GM19239 (cell line): ENCODE measurements at places on chromosomes 6 and 20.

DNA sequence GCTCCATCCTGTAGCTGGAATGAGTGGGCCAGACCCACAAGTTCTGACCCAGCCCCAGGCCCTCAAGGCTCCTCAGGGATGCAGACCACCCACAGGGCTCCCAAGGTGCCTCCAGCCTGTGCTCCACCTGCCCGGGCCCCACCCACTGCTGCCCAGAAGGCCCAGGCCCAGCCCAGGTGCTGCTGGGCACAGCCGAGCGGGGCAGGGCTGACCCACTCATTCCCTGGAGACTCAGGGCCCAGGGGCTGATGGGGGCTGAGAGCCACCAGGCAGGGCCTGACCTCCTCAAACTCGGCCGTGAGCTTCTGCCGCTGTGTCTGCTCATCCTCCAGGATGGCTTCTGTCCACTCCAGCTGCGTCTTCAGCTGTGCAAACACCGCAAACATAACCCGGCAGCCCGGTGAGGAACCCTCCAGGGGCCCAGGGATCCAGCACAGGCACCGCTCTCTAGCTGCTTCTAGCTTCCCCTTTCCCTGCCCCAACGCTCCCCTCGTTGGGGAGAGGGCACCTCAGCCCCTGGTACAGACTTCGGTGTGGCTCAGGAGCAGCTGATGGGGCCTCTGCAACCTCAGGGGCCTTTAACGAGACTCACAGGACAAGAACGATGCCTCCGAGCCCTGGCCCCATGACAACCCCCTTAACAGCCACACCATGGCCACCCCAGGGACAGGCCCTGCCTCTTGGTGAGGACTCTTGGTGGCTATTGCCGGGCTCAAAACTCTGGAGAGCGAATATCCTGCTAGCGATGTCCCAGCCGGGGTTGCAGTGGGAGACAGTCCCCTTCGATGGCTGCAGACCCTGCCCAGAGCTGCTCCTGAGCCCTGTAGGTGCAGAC, 46.0 kb downstream of the DSTN start:
- DNase-seq: no peak

DNA sequence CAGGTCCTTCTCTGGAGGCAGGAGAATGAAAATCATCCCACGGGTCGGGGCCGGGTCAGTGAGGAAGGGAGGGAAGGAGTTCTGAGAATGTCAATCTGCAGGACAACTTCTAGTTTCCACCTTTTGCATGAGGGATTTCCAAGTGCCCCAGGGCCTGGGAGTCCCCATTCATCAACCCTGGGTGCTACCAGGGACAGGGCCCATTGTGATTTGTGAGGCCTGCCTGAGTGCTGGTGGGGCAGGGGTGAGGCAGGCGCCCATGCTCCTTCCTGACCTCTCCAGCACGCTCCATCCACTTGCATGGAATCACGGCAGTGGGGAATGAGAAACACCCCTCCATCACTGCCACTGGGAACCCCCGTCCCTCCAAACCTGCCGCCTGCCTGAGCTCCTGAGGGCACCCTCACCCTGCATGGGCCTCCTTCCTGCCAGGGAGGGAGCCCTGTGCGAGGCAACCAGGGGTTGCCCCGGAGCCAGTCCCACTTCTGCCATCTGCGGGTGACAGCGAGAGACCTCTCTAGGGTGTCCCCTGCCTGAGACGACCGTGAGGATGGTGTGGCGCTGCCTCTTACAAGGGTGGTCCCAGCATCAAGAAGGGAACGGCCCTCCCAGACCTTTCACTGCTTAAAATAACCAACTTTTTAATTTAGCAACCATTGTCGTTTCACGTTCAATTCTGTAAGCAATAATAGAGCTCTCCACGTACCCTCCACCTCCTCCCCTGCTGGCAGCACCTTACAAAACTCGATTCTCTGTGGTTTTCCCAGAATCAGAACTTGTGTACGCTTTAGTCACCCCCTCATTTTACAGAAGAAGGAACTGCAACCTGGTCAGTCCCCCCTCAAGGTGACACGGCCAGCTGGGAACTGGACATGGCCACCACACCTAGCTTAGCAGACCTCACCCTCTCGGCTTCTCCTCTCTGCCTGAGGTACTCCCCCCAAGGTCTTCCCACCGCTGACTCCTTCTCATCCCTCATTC, 28.6 kb downstream of the PMEPA1 start:
- DNase-seq: no peak

DNA sequence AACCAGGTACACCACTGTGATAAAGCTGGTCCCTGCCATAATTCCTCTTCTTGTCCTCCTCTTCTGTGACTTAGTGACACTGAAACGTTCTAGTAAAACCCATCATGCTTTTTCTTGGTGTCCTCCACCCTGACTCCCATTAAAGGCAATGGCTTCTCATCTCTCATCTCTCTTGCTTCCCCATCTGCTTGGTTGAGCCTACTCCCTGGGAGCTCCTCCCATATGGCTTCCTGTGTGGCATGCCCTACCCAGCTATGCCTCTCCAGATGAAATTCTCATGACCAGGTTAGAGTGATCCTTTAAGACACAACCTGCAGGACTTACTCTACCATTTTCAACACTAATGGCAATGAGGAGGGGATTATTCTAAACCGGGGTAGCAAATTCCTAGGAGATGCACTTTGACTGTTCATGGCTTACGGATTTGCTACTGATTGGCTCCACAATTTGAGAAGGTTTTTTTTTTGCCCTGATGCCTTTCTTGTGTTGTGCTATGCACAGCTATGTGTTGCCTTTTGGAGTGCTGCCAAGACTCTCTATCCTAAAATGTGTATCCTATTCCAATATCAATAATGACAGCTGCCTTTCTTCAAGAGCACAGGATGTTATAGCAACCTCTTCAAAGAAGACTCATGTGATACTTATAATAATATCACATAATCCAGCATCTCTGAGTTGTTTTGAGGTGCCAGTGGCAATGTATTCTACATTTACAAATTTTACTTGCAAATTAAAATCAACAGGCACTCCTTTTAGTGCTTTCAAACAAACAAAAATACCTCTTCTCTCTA, 6.1 kb downstream of the SIRPG start:
- DNase-seq: no peak

DNA sequence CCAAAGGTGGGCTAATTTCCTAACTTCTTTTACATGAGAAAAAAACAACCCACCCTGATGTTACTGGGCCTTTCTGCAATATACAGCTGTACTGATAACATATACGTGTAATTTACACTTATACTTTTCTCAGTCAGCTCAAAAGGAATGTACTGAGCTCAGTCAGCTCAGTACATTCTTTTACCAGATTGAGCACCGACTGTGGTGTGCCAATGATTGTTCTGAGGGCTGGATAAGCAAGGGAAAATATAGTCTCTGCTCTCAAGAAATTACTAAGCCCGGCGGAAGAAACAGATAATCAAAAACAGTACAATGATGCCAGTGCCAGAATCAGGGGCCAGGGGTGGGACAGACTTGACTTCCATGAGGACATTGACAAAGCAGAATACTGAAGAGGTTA, 10.0 kb upstream of the BLOC1S5 start:
- DNase-seq: no peak

- DNase-seq: no peak
Measured at GRCh38 chr20:40477805-40478204, 211.2 kb downstream of the MAFB start.

GRCh38 chr6:97275804-97276203, 7.2 kb downstream of the MMS22L start:
- no peak for DNase-seq

GRCh38 chr20:50360218-50360672, 149.9 kb upstream of the PTPN1 start:
- no peak for DNase-seq

DNA sequence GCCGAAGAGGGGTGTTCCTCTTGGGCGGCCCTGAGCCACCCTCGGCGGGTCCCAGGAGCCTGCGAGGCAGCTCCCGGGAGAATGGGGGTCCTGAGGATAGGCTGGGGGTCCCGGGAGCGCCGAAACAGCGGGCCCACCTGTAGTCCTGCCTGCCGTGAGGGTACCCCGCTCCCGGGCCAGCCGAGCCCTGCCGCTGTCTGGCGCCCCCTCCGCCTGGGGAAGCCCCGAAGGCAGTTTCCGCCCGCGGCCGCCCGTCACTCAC, 280 bp downstream of the SPATA2 start:
- DNase-seq: no peak

GRCh38 chr6:165096209-165096608, 213.2 kb downstream of the C6orf118 start:
- DNase-seq: no peak

DNA sequence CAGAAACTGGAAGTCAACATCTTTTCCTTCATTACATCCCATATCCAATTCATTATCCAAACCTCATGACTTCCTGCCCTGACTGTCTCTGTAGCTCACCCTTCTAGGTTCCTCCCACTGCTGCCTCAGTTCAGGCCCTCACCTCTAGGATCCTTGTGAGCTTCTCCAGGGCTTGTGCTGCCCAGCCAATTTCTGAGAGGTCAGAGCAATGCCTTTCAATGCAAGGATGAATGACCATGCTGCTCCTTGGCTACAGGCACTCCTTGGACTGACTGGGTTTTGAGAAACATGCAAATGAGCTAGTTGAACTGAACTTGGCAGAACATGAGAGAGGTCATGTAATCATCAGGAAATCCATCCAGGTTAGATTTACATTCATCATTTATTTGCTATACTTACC, 173.4 kb downstream of the KIF16B start:
- DNase-seq: no peak

DNA sequence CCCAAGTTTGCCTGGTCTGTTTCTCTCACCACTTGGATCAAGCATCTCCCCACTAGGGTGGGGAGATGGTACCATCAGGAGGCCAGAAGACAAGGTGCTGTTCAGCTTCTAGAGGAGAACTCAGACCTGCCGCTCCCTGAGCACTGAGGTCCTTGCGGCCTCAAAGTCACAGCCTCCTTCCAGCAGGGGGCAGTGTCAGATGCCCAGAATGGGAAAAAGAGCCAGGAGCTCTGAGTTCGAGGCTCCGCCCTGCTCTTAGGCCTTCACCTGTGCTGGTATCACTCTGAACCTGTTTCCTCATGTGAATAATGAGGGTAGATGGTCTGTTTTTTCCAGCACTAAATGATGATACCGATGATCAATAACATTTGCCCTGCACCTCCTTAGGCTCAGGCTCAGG, 68.7 kb downstream of the TOX2 start:
- no peak for DNase-seq

DNA sequence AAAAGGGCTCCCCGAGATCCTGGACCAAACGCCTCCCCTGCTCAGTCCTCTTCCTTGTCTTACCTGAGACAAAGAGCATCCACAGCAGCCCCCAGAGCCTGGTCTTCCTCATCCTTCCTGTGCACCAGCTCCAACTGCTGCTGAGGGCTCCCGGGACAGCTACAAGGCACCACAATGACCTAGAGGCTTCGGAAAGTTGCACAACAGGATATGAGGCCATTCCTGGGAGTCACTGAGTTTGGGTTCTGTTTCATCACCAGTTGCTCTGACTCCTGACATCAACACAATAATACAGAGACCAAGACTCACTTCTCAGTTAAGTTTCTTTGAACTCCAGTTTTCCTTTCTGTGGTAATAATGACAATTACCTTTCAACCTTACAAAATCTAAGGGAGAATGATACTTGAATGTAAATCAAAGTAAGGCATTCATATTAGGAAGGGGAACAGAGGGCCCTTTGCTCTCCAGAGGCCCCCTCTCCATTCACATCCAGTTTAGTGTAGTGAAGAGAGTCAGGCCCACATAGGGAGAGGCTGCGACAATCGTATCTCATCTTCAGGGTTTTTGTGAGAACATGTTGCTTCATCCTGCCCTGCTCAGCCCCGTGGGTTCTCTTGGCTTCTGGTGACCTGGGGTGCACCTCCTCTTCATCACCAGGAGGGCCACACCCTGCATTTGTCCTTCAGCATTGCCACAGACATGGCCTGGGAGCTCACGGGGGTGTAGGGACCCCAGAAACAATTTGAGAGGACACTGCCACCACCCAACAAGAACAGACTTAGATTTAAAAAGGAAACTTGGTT, at the start of gene TREM1:
TREM1 (minus strand) TSS at position 139 of the 803 bp plus-strand sequence; CDS start at position 112, 27 bp downstream.
- DNase-seq: no peak

GRCh38 chr6:82245376-82245775, 2.2 kb downstream of the IBTK start:
- DNase-seq: no peak

DNA sequence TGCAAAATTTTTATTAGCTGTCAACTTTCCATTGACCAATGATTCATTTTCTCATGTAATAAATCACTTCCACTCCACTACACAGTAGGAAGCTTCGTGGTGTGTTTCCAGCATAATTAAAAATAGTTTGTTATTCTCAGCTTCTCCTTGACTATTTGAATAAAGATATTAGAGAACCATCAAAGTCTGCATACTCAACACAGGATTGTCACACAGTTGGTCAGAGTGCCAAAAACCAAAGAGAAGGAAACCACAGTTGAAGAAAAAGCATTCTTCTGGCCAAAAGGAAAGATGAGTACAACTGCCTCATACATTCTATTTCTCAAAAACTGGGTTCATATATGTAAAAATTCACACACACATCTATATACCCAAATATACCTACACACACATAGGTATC, 455.1 kb upstream of the HSF2 start:
- no peak for DNase-seq

DNA sequence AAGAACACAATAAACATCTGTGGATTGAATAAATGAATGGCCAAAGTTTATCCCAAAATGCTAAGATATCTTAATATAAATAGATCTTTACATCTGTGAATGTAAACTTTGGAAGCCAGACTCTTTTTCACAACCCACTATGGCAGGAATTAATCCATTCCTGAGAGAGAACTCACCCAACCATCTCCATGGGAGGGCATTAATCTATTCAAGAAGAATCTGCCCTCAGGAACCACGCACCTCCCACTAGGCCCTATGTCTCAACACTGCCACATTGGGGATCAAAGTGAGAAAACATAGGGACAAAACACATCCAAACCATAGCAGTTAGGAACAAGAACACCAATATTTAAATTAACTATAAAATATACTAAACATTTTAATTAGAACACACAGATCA, 3.4 kb downstream of the UBE3D start:
- DNase-seq: no peak

DNA sequence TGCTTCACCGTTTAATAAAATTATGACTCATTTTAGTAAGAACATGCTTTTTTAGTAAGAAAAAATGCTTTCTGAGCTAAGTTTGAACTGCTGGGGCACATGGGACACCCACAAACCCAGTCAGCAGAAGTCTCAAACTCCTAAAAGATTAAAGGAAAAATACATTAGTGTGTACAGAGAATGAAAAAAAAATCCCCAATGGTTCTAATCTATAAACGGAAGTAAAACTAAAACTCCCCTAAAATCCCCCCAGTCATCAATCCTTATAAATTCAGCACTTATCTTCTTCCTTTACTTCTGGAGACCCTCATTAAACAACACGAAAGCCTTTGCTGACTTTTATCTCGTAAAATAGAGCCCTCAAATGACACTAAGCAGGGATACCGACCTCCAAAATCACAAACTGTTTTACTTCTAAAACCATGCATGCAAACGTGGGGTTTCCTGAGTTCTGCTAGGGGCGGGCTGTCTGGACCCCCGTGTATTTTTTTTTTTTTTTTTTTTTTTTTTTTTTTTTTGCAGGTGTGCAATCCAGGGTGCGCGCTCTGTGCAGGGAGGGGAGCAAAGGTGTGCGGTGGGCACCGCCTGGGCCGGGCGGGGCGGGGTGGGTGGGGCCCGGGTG, 1.1 kb upstream of the MYB start:
- DNase-seq: no peak

DNA sequence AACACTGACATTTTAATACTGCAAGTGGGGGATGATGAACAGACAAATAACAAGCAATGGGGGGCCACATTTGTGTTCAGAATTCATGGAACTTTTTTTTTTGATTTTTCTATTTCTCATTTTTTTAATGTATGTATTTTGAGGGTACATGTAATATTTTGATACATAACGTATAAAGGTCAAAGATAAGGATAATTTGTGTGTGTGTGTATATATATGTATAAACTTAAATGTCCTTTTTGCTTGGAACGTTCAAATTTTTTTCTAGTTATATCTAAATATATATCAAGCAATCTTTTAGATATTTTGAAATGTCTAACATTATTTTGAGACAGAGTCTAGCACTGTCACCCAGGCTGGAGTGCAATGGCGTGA, 12.3 kb upstream of the ZNF311 start:
- DNase-seq: no peak
